ENCODE measurements at places on chromosomes 3 and 15.
A peak's percentile ranks its signal among the peaks of the same experiment; 100 is the strongest.

GRCh38 chr3:197430502-197430901 is 125.3 kb downstream of the BDH1 start:
- no peak for DNase-seq

- no peak for DNase-seq
Measured at GRCh38 chr15:65949011-65949410, 79.7 kb downstream of the RAB11A start.

GRCh38 chr3:123344175-123344906 is 104.5 kb downstream of the ADCY5 start:
- no peak for DNase-seq

GRCh38 chr3:129461022-129461421 is 21.0 kb downstream of the IFT122 start:
- DNase-seq, result no peak

DNA sequence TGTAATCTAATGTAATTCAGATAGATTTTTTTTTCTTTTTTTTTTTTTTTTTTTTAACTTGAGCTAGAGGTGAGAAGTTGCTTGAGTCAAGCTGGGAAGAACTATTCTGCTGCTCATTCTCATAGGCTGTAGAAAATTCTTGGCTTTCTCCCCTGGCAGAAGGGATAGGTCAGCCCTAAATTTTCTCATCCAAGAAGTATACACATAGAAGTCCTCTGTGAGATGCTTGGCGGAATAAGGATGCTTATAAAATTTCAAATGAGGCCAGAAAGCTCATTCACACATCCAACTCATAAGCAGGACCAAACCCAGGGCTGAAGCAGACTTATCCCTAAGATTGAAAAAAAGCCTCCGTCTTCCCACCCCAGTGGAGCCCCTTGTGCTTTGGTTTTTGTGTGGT is 572.5 kb downstream of the SQOR start:
- DNase-seq, result no peak

GRCh38 chr3:152019508-152019907 is 146.1 kb downstream of the SUCNR1 start:
- no peak for DNase-seq

DNA sequence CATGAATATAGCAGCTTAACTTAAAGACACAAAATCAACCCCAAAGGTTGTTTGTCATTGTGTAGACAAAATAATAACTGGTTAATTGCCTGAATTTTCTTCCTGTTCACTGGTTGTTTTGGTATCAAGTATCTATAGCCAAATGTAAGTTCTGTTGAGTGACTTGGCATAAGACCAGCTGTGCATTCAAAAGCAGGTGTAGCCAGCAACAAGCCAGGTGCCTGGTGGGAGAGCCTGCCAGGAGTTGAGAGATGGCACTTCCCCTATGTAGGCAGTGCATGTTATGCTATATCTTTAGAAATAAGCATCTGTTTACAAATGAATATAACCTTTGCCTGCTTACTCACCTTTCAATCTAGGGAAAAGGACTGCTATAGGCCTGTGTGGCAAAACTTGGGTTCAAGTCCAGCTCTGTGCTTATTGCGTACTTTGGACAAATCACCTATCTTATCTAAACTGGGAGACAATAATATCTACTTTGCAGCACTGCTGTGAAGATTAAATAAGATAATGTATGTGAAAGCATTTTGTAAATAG is 84.9 kb upstream of the TBL1XR1 start:
- no peak for DNase-seq

GRCh38 chr3:122416966-122417365 is 1.1 kb upstream of the WDR5B start:
- no peak for DNase-seq

GRCh38 chr3:169760479-169760878 is 4.4 kb downstream of the TERC start:
- no peak for DNase-seq

GRCh38 chr3:160402221-160403027 is 3.0 kb downstream of the SMC4 start:
- DNase-seq, result no peak

DNA sequence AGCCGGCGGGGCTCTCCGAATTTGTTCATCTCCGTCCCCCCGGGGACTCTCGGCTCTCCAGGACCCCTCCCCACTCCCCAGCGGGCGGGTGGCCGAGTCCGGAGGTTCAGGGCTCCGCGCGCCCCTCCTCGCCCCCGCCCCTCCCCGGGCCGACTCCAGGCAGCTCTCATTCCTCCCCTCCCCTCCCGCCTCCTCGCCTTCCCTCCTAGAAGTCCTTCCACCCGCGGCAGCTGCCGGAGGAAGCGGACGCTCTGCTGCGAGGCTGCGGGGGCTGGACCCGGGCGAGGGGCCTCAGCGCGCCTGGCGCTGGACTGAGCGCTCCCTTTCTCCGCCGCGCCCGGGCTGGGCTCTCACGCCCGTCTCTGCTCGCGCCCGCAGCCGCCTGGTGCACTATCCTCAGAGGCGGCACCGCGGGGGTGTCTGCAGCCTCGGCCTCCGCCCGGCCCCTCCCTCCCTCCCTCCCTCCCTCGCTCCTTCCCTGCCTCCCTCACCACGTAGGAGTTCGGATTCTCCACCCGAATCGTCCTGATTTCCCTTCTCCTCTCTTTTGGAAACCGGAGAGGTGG is at the start of gene ROBO2:
ROBO2 (plus strand) TSS at position 494 of the 566 bp plus-strand sequence. CDS start 687 bp downstream, outside the sequence.
- peak; percentile 44 for DNase-seq

DNA sequence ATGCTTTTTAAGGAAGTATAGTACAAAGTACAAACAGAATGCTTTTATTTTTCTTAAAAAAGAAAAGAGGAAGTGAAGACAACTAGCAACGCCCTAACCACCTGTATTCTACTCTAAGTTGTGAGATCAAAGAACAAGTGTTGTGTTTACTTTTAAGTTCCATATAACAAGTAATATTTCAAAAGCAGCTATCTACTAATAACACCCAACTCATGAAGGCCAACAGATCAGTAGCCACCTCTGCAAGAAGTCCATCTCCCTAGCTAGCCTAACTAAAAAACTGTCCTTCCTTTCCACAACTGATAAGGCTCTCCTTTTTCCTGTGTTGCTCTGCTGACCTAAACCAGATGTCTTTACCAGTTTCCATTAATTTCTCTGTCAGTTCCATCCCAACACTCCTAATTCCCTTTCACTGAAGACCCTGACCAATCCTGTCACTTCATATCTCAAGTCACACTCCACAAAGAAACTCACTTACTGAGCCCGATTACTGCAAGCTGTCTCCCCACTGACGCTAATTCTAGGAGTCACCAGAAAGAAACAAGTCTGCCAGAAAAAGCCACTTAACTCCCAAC is 26.9 kb downstream of the PHC3 start:
- DNase-seq, result no peak

DNA sequence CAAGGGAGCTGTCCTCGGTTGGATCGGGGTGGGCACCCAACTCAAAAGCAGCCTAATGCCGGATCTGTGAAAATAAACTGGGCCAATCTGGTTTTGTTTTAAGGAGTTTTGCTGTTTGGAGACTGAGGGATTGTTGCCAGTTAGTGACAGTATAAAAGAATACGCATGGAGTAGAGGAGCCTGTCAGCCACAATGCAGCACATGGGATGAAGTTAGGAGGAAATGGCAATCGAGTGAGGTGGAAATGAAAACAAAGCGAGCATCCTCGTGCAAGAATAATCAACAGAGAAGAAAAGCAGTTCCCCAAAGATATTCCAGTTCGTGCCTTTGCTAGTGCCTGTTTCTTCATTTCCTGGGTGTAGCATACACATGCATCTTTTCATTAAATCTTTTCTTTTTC is 108.4 kb upstream of the RORA start:
- no peak for DNase-seq

DNA sequence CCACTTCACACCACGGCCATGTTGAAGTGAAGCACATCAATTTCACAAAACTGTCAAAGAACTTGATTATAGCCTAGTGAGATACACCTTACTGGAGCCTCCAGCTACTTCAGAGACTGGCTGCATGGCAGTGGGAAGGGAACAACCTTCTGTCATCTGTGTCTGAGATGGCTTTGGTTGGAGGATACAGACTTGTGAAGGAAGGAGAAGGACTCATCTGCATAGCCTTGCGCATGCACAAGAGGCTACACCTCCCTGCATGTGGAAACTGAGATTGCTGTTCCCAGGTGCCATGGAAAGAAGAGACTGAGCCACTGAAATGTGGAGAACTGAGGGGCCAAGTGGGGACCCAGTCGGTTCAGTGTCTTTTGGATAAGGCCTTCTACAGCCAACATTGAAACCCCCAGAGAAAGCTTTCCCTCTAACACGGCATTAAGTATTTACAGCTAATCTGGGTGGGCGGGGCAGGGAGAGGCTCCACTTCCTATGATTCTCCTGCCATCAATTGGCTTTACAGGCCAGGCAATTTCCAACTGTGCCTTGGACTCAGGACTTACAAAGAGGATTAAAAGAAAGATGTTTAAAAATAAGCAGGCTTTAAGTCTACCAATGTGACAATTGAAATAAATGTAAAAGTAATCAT is 58.8 kb downstream of the IL16 start:
- no peak for DNase-seq
